ENCODE measurements at places on chromosomes 4 and X. TPM values are rescaled to one million over a fixed set of nuclear protein-coding genes. Genes with fewer than 3 reads are reported as not detected.

Gene NIPAL1
- total RNA-seq = 0.51 TPM

Gene SPOCK3
- not detected for total RNA-seq

Gene REPS2
- total RNA-seq = 6.1 TPM

Gene VAMP7
- 35.7 TPM for total RNA-seq

Gene NUDT10
- total RNA-seq = not detected

Gene FAM133A
- not detected for total RNA-seq

Gene SPANXN3
- total RNA-seq = not detected

Gene NFKB1
- total RNA-seq = 55.5 TPM

Gene NMU
- total RNA-seq = not detected

Gene ASIC5
- not detected for total RNA-seq

Gene ODAPH
- total RNA-seq = not detected

Gene MAGEA2B
- not detected for total RNA-seq

Gene CFP
- total RNA-seq = 11.8 TPM

Gene RPS3A
- total RNA-seq = 1,312 TPM

Gene TSPAN6
- total RNA-seq = 34.7 TPM

Gene SPP1
- 636 TPM for total RNA-seq

Gene PLK4
- 0.61 TPM for total RNA-seq

Gene CHIC1
- total RNA-seq = 5.2 TPM

Gene SASH3
- 24.3 TPM for total RNA-seq

Gene NR3C2
- total RNA-seq = 7.1 TPM

Gene SMIM14
- 43.1 TPM for total RNA-seq

Gene POLA1
- 9.0 TPM for total RNA-seq

Gene PRR32
- total RNA-seq = not detected

Gene TMEM271
- not detected for total RNA-seq

Gene RPA4
- total RNA-seq = 1.3 TPM

Gene STX18
- total RNA-seq = 24.1 TPM

Gene AREG
- 41.0 TPM for total RNA-seq

Gene AMER1
- total RNA-seq = 3.4 TPM

Gene MND1
- not detected for total RNA-seq

Gene CSAG3
- total RNA-seq = not detected

Gene MORC4
- 22.6 TPM for total RNA-seq

Gene XAGE1A
- total RNA-seq = not detected

Gene SPACA5
- total RNA-seq = not detected

Gene CXCL1
- 9.5 TPM for total RNA-seq

Gene SLC25A5
- total RNA-seq = 215 TPM

Gene SSX2B
- total RNA-seq = not detected

Gene VCX2
- not detected for total RNA-seq

Gene LAGE3
- 13.6 TPM for total RNA-seq

Gene PAGE5
- total RNA-seq = not detected

Gene SPANXN4
- not detected for total RNA-seq

Gene SPRY1
- total RNA-seq = 343 TPM
